Mucosa of gallbladder (tissue), 1 donor: ENCODE measurements at places on chromosomes 5 and 9. TPM values are rescaled to one million over a fixed set of nuclear protein-coding genes. Genes with fewer than 3 reads are reported as not detected.

GRCh38 chr5:62340392-62340791 lies 34.4 kb downstream of the KIF2A start:
- no peak for DNase-seq

SLC34A3 gene
- total RNA-seq, result 0.49 TPM

ACOT12 gene
- 0.75 TPM for total RNA-seq

GRCh38 chr9:88420227-88420626 lies 32.0 kb downstream of the SPIN1 start:
- no peak for DNase-seq

DNA sequence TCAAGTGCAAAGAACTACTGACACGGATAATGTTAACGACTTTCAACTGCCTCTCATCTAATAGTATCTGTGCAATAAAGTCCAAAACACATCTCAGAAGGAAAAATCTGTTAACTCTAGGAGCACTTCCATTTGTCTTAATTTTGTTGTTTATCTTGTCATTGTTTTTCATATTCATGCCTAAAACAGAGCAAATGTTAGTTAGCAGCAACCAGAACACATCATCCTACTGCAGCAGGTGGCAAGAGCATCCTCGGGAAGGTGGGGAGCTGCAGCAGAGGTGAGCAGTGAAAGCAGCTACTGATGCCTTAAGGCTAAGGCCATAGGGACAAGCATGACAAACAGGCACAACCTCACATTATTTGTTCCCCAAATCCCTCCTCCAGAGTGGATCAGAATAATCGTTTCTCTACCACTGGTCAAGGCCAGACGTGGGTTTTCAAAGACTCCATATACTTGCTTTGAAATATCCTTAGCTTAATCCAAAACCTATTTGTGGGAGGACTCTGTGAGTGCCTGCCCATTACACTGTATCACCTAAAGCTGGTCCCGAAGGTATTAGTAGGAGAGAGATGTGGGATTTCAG lies 1.0 kb downstream of the HMGCS1 start:
- no peak for DNase-seq

SLC1A1 gene
- total RNA-seq, result 109 TPM

ROR2 gene
- 21.5 TPM for total RNA-seq

DNA sequence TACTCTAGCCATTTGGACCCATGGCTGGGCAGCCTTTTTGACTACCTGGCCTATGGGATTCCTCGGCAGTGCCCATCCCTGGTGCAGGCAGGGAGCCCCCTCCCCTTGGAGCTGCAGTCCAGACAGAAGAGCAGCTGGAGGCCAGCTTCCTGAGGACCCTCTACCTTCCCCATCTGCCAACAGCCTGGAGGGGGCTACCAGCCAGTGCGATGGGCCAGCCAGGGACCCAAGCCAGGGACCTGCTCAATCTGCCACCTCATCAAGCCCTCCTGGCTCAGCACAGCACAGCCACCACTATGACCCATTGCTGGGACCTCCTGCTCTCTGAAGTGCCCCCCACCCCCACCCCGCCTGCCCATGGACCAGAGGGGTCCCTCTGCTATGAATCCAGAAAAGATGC lies 22.6 kb upstream of the TDRD7 start:
- no peak for DNase-seq

- no peak for DNase-seq
Observed at GRCh38 chr9:20396509-20396908, 225.8 kb downstream of the MLLT3 start.

DNA sequence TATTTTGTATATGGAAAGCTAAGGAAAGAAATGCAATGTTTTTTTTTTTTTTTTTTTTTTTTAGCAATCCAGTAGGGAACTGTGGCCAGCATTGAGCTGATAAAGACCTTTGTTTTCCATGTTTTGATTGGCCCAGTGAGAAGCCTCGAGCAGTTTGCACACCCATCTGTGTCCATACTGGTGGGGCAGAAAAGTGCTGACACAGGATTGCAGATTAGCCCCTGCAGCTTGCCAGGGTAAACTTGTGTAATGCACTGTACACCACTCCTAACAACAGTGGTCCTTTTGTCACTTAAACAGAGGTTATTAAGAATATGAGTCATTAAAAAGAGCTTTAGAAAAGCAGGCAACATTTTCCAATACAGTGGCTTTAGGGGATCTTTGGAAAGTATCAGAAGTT lies 132.8 kb upstream of the CDKN2B start:
- no peak for DNase-seq

OGN gene
- 154 TPM for total RNA-seq

GABRP gene
- 44.3 TPM for total RNA-seq

GABRA6 gene
- total RNA-seq, result not detected
